ENCODE measurements at places on chromosomes 12 and 14.

GRCh38 chr12:59121451-59121850 lies 201.1 kb upstream of the LRIG3 start:
- no peak for DNase-seq

- no peak for DNase-seq
These were observed 65.4 kb downstream of the FGD6 start for GRCh38 chr12:95151821-95152220.

DNA sequence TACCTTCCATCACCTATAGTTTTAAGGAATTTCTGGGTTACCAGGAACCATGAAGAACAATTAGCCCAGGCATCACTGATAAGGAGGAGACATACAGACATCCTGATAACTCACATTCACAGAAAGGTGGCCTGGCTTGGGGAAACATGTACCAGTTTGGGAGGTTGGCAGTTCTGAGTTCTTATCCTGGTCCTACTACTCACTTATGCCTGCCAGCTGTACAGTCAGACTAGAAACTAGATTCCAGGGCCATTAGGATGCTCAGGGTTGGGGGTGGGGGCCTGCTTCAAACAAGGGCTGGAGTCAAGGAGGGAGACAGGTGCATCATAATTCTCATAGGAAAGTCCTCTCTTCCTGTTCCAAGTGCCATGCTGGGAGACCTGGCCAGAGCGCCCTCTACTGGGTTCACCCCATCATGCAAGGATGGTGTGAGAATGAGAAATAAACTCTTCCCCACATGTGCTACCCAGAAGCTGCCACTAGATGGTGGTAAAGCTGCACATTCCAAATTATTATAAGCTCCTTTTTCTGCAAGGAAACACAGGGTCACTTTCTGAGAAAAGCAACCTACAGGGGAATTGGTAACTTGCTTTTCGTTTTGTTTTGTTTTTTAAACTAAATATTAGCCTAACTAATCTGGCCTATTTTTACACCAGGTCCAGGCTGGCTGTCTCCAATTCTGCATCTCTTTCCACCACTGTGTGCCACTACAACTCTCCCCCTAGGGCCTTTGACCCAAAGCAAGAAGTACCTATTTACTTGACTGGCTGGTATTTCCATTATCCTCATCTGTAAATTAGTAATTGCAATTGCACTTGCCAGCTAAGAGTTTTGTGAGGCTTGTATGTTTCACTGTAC lies 14.5 kb downstream of the OAS2 start:
- DNase-seq, result peak; percentile 54

DNA sequence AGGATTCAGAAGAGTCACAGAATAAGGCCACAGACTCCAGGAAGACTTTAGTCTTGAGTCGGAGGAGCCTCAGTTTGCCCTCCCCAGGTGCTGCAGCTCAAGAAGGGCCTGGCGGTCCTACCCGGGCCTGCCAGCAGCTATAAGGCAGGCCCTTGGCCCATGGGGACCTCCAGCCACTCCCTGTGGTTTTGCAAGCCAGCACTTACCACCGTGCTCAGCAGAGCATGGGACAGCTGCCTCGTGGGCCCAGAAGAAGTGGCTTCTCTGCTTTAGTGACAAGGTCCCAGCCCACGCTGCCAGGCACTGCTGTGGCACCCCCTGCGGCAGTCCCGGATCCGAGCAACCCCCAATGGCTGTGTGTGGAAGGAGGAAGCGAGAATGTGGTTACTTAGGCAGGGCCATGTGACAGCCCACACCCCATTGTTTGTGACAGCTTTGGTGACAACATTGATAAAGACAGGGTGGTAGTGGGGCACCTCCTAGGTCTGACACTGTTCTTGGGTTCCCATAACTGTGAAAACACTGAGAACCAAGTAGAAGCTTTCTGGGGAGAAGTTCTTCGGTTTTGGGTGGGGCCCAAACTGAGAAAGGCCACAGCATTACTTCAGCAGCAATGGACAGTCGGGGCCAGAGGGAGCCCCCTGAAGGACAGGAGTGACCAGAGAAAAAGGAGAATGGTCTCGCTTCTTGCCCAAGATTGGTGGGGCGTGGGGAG lies at the start of gene SELPLG:
TSS of gene SELPLG (minus strand) at position 361 of the 715 bp plus-strand sequence. CDS start 9,587 bp downstream, outside the sequence.
- DNase-seq, result peak; percentile 93

DNA sequence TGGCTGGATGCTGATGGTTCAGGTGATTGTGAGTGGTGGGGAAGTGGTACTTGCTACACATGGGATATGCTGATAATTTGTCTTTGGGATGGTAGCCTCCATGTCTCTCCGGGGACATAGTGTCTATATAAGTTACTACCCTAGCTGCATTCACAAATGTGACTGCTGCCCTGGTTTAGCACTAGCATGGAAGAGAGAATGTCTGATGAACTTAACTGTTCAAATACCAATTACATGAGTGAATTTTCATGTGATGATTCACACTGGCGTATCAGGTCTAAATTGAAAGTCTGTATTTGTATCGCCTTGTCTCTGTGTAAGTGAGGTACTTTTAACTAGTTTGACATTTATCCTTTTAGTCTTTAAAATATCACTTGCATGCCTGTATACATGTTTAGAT lies 34.4 kb downstream of the ATF7IP start:
- DNase-seq, result no peak

DNA sequence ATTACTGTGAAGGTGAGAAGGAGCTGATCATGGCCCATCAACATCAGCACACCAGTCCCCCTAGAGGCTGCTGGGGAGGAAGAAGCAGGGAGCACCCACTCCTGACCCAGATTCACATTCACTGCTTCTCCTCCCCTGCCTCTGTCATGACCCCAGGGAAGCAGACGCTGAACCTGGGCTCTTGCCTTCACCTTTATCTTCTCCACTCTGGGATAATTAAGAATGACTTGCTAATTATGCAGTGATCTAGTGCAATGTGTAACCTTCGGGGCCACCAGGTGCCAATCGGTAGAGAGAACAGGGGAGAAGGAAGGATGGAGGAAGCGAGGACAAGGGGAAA lies 44.4 kb upstream of the IQSEC3 start:
- no peak for DNase-seq

DNA sequence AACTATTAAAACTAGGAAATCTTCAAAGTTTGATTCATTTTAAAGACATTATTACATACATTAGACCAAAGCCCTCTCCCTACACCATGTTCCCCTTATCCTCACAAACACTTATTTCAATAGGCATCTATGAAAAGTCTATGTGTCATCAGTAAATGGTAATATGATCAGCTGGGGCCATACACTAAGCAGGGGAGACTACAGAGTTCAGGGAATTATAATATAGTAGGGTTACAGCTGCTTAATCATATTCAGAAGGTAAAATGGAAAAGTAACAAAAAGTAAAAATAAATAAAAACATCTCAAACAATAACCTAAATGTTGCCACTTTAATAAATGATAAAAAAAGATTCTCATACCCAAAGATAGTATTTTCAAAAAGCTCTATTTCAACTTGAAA lies 29.1 kb downstream of the PAWR start:
- no peak for DNase-seq

DNA sequence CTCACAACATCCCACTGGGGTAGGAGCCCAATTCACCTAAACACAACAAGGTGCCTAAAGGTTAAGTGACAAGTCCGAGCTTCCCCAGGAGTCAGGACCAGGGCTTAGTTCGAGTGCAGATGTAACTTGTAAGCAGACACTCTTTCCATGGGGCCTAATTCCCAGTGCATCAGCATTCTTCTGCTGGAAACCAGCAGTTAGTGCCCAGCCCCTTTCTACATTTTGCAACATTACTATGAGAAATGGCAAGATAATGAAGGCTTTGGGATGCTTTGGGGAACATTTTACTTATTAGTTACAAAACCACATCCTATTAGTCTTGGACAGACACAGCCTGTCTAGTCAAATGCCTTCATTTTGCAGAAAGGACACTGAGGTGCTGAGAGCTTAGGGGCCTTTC lies 179.8 kb downstream of the CALM1 start:
- DNase-seq, result no peak

DNA sequence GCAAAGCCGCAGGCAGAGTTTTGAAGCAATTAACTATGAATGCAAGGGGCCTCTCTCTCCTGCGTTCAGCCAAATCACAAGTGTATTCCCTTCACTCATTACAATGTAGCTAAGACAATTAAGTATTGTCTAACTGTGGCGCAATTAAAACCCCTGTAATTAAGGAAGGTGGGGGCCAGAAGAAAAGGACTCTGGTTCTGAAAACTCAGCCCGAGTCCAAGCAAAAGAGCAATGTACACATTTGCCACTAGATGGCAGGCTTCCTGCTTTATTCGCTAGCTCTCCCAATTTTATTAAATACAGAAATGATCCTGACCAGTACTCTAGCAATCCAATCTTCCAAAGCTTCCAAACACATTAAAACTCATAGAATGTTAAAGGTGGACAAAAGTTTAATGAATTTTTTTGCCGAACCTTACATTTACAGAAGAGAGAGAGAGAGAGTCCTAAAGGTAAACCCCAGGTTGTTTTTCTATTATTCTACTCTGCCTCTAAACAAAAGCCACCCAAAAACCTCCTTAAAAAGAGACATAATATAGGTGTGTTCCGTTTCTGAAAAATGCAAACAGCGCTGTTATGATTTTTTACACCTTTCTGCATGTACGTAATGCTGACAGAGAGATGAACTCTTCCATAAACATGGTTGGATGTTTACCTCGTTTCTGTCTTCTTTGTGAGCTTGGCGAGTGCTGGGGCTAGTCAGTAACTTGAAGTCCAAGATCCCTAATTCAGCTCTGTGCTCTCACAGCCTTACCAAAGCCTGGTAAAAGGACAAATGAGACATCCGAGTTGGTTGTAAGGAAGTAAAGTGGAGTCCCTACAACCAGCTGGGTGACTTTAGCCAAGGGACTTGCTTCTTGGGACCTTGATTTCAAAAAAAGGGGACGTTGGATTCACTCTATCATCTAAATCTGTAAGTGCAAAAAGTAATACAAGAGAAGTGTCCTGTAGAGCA lies 50.9 kb upstream of the VASH1 start:
- peak; percentile 42 for DNase-seq

DNA sequence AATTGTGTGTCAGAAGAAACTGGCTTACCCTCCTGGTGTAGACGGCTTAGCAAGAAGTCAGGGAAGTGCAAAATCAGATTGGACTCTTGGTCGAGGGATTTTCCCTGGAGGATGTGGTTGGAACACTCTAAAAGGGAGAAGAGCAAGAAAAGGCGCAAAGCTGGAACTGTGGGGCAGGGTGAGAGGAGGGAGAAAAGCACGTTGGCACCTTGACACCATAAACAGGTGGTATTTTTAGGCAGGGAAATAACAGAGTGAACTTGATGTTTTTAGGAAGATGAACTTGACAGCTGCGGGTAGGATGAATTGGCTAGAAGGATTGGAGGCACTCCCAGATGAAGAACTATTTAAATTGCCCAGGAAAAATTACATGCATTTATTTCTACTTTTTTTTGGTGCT lies 67.7 kb downstream of the HCAR2 start:
- DNase-seq, result no peak

- no peak for DNase-seq
These were observed 229.9 kb downstream of the NTF3 start for GRCh38 chr12:5661811-5662210.

DNA sequence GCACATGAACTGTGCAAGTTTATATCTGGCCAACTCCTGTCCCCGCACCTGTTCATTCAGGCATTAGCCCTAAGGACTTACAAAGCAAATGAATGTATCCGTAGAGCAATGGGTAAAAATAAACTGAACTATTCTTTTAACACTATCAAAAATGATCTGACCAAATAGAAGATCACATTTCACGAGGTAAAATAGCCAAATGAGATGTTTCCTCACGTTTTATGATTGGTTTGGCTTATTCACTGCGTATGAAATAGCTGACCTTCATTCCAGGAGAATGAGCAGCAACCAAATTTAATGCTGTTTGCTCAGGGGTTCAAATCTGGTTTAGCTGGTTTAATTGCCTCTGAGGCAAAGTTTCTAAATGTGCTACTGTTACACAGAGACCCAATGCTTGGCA lies 216.0 kb upstream of the EEA1 start:
- DNase-seq, result no peak

- no peak for DNase-seq
These were observed 177.0 kb upstream of the CNTN1 start for GRCh38 chr12:40515041-40515816.

- DNase-seq, result no peak
These were observed 153.7 kb downstream of the AACS start for GRCh38 chr12:125218952-125219351.

- no peak for DNase-seq
These were observed 9.2 kb downstream of the PSMC6 start for GRCh38 chr14:52716155-52716554.

DNA sequence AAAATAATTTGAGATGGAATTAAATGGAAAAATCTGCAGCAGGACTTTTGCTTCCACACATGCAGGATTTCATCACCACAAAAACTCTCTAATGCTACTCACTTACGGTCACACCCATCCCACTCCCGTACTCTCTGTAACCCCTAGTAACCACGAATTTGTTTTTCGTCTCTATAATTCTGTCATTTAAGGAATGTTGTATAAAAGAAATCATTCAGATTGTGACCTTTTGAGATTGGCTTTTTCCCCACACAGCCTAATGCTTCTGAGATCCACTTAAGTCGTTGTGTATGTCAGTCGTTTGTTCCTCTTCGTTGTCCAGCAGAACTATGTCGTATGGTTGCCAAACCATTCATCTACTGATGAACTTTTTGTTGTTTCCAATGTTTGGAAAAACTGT lies 19.8 kb upstream of the PZP start:
- DNase-seq, result no peak

GRCh38 chr12:107864235-107864634 lies 89.7 kb downstream of the ASCL4 start:
- DNase-seq, result no peak

DNA sequence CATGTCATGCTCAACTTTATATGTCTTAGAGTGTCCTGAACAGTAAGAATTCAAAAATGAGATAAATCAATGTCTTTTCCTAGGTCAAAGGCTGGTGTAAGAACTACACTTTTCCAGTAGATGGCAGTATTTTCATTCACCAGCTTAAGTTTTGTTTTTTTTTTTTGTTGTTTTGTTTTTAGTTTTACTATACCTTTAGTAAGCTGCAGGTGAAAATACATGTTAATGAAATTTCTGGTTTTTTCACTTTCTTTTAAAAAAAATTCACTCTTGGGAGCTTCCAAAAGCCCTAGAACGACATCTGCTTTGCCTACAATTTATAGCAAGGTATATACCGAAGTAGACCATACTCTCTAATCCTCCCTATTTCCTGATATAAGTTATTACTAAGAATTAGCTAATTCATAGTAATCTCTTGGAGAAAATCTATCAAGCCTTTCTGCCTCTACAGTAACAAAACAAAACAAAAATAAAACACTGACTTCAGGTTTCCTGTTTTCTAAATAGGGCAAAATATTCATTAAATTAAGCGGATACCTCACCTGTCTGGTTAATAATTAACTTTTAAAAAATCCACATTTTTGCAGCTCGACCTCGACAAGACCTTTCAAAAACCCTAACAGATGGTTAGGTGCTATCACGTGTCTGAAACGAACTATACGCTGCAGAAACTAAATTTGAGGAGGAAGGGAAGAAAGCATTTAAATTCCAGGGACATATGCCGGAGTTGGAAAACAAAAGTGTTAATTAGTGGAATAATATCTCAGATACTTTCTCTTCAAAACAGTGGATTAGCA lies 2.7 kb upstream of the SAMD4A start:
- peak; percentile 31 for DNase-seq

- no peak for DNase-seq
These were observed 4.2 kb upstream of the TRHDE start for GRCh38 chr12:72267974-72268373.

Data from CD4-positive, alpha-beta T cell treated with Interleukin-6 at 100 ng/mL for 8 hours (primary cell).